NCI-H1048 (cell line): ENCODE measurements at places on chromosomes 5 and 9.

DNA sequence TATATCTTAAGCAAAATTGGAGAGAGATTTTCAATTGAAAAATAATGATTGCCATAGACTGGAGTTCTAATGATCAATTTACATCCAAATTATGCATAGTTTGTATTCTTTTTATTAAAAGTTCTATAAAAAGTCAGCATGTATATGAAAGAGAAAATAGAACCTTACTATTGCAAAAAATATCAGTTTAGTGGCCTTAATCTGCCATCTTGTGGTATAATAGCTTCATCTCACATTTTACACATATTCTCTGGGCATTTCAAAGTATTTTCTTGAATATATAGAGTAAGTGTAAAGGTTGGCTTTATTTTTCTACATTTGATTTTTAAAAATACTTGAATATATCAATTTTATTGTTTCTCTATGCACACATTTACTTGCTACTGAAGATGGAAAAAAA, 1858.6 kb upstream of the CDH9 start:
- DNase-seq = no peak

DNA sequence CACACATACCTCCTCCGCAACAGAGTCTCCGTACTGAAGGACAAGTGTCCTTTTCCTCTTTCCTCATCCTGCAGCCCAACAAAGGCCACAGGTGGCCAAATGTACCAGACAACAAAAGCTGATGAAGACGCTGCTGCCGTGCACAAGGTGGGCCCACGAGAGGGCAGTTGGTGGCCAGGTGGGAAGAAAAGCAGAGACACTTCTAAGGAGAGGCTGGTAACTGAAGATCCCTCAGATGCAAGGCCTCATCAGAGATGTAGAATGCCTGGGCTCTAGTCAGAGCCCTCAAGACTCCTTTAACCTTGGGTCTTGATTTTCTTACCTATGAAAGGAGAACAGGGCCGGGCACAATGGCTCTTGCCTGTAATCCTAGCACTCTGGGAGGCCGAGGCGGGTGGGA, 75.7 kb downstream of the NRG2 start:
- no peak for DNase-seq

- no peak for DNase-seq
Measured at GRCh38 chr5:139664086-139664693, 16.0 kb downstream of the CXXC5 start.

- no peak for DNase-seq
Measured at GRCh38 chr9:91682806-91683205, 259.2 kb upstream of the NFIL3 start.

DNA sequence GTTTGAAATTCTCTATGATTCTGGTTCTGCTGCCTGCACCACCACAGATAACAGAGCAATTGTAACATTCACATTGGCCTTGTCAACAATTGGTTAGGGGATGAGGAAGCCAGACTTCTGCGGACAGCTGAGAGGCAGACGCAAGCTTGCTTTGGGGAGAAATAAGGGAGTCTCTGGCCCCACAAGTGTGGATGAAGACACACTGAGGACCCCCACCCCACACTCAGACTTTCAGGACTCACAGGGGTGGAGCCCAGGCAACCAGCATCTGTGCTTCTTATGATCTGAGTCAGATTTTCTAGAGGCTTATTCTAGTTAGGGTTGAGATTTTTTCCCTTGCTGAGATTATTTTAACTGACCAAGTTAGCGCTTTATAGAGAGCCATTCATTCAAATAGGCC, 140.3 kb upstream of the IRX2 start:
- no peak for DNase-seq

DNA sequence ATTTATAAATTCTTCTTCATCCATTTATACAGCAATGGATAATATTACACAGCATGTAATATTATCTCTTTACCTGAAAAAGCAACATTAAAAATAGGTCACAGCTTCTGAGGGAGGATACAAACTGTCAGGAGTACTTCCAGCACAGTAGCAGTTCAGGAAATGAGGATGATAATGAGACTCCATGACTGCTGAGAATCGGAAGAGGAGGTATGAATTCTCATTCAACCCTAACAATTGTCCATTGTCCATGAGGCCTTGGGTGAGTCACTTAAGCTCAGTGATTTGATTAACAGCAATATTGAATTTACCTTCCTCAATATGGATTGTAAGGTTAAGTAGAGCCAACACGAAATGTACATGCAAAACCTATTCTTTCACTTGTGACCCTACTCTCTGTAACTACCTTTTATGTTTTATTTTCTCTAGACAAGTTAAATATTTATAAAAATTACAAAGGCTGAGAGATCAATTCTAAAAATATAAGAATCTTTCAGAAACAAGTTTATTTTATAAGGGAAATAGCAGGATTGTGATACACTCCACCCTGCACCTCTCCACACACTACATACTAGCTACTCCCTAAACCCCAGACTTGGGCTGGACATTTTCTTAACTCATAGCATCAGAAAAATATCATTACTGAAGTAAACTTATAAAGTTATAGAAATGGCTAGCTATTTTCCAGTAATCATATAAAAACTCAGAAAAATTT, 159.1 kb upstream of the ACOT12 start:
- DNase-seq = no peak

DNA sequence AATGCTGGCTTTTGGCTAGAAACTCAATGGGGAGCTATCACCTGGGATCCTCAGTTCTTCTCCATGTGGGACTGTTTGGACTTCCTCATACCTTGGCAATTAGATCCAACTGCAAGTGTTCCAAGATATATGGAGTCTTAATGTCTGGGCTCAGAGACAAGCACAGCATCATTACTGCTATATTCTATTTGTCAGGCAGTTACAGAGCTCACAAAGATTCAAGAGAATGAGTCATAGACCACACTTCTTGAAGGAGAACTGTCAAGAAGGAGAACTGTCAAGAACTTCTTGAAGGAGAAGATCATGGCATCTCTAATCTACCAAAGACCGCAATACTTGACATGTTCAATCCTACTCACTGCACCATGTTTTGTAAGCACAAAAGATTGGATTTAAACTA, 106.8 kb upstream of the NREP start:
- DNase-seq = no peak

GRCh38 chr9:133427658-133428348, 5.6 kb downstream of the ADAMTS13 start:
- no peak for DNase-seq

- no peak for DNase-seq
Measured at GRCh38 chr9:126526218-126527108, 87.3 kb upstream of the LMX1B start.

- DNase-seq = no peak
Measured at GRCh38 chr5:150122158-150122510, 33.5 kb downstream of the PDGFRB start.

DNA sequence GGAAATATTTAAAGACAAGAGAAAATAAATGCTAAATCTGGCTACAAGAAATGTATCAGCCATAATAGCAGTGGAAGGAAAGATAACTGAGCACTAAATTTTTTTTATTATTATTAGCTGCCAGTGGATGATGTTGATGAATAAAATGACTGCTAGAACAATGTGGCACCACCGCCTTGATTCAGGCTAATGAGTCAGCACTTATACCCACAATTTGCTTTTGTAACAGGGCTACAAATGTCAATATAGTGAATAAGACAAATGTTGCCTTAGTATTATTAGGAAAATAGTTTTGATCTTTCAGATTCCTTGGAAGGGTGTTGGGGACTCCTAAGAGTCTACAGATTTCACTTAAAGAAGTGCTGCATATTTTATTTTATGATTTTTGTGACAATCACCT, 555.2 kb upstream of the GRAMD2B start:
- DNase-seq = no peak

DNA sequence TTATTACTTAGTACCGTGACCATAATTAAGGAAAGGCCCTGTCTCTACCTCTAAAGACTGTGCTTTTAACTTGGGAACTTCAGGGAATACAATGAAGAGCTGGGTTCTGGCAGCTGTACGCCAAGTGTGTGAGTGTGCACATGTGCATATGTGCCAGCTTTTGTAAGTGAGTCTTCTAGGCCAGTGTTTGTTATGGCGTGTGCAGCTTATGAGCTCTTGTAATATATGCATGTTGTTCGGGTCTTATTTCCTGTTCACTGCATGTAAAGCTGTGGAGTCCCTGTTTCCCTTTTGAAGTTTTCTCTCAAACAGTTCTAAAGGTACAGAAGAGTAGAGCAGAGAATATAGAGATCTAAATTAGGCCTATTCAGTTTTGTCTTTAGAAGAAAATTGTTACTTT, 30.5 kb downstream of the TGFBR1 start:
- no peak for DNase-seq

- no peak for DNase-seq
Measured at GRCh38 chr9:92180669-92181181, 65.5 kb upstream of the SPTLC1 start.

GRCh38 chr5:73999297-73999696, 373.3 kb downstream of the ARHGEF28 start:
- no peak for DNase-seq

- DNase-seq = no peak
Measured at GRCh38 chr5:76941000-76941399, 11.8 kb upstream of the CRHBP start.

DNA sequence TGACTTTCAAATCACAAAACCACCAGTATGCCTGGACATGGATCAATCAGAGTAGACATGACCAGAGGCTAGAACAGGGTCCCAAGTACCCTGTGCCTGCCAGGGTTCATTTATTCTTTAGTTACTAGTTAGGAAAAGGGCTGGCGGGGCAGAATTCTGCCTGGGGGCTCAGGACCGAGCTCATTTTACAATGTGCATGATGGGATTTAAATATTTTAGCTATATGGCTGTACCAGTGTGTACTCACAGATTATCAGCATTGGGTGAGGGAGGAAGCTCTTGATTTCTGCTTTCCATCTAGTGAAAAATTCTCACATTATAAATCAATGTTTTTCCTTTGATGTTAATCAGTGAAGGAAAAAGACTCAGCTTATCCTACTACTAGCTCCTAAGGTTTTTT, 1511.1 kb downstream of the EFNA5 start:
- no peak for DNase-seq

DNA sequence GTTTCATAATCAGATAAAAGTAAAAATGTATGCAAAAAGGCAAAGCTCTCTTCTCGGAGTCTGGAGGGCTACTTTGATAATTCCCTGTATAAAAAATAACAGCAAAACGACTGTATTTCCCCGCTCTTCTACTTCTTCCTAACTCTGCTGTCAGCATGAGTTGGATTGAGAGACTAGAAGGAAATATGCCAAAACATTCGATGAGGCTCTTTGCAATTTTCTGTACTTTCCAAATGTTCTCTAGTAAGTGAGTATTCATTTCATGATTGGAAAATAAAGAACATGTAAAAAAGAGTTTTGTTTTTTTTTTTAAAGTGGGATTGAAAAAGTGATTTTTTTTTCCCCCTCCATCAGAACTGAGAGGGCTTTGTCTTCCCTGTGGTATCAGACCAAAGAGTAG, 677.5 kb downstream of the ACTL7B start:
- no peak for DNase-seq

DNA sequence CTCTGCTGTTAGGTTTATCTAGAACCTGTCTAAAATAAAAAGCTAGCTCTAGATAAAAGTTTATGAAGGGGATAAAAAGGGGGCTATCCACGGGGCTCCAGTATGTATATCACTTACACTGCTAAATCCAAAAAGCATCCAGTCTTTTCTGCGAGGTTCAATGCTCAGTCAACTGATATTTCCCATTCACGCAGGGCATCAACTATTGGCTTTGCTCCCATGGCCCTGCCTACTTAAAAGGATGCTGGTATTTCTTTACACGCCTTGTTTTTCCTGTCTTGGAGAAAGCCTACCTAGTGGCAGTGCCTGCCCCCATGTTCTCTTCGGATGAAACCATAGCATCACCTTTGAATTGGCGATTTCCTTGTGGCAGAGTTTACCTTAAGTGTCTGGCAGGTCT, 8.1 kb downstream of the SPRY4 start:
- no peak for DNase-seq

GRCh38 chr5:110335361-110336066, 391.0 kb downstream of the TMEM232 start:
- no peak for DNase-seq

- DNase-seq = no peak
Measured at GRCh38 chr9:97386265-97386633, 25.6 kb upstream of the TDRD7 start.

DNA sequence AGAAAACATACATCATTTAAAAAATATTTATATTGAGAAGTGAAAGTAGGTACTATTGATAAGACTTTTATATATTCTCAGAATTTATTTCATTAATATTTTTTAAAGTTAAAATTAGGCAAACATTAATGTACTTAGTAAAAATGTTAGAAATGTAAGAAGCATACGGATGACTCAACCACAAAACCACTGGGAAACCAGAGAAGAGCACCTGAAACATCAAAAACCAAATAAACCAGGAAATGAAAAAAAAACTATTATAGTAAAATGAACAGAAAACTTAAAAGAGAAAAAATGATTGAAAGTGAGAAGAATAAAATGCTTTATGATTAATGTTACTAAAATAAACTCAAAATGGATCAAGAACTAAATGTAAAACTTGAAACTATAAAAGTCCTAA, 233.2 kb upstream of the DAB2 start:
- no peak for DNase-seq

- no peak for DNase-seq
Measured at GRCh38 chr5:34490506-34491250, 165.4 kb upstream of the RAI14 start.

- DNase-seq = no peak
Measured at GRCh38 chr5:174275959-174276358, 230.5 kb downstream of the NSG2 start.

DNA sequence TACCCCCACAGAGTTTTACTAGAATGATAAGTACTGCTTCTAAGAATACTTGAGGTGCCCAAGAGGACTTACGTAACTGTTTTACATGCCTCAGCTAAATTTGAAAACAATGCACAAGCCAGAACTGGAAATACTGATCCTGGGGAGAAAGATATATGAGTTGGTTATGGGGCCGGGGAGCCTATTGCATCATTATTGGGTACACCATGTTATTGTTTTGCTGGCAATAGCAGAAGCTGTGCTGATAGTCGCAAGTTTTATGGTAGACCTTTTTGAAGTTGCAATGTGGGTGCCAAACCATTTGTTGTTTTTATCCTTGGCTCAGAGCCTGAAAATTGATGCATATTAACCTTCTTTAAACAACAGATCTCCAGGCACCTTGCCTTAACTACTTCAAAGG, 108.4 kb upstream of the DHFR start:
- DNase-seq = no peak

DNA sequence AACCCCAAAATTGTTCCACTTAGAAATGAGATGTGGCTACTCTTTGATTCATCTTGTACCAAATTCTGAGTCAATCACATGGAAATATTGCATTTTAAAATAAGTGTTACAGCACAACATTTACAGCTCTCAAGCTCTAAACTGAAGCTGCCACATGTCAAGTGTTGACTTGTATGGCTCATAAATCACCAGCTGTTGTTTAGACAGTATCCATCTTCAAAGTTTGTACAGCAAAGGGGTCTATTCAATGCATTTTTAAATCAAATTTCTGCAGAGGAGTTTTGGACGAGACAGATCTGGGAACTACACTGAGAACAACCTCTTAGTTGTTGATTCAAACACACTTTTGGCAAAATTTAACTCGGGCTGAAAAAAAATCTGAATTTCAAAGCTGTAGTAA, 31.4 kb downstream of the CHSY3 start:
- DNase-seq = no peak
